ENCODE measurements at places on chromosomes 1 and 21. TPM values are rescaled to one million over a fixed set of nuclear protein-coding genes. Genes with fewer than 3 reads are reported as not detected.

GRCh38 chr1:18957532-18958300 lies 1.2 kb upstream of the IFFO2 start:
- no peak overlapping the region for H3K27ac ChIP-seq
- peaks cover 39% of the 10 kb centered on the region for H3K4me1 ChIP-seq
- peak overlapping the region; percentile 68 for H3K4me3 ChIP-seq
- DNase-seq, result no peak

DNA sequence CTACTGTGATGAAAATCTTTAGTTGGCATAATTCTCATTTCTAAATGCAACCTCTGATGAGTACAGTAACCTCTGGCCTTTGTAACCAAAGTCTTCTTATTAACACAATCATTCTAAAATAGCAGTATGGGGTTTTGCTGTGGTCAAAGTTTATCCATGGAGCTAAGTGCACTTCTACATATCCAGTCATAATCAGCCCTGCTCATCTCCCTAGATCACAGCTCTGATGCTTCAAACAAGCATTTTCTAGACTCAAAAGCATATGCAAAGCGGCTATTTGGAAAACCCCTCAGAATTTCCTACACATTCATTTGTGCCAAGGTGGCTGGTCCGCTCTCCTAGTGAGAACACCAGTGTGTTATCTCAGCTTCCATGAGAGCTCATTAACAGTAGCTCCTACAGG lies 418.6 kb downstream of the MRPL39 start:
- no peak overlapping the region for H3K27ac ChIP-seq
- H3K27me3 ChIP-seq, result no peaks in the 10 kb centered on the region
- no peaks in the 10 kb centered on the region for H3K4me1 ChIP-seq
- DNase-seq, result no peak

GRCh38 chr1:155261493-155261851 lies 688 bp downstream of the SCAMP3 start:
- H3K36me3 ChIP-seq, result peaks cover 42% of the 10 kb centered on the region
- no peaks in the 10 kb centered on the region for H3K27me3 ChIP-seq
- DNase-seq, result no peak
- H3K4me1 ChIP-seq, result peaks cover 22% of the 10 kb centered on the region
- peak overlapping the region; percentile 99 for H3K4me3 ChIP-seq

DNA sequence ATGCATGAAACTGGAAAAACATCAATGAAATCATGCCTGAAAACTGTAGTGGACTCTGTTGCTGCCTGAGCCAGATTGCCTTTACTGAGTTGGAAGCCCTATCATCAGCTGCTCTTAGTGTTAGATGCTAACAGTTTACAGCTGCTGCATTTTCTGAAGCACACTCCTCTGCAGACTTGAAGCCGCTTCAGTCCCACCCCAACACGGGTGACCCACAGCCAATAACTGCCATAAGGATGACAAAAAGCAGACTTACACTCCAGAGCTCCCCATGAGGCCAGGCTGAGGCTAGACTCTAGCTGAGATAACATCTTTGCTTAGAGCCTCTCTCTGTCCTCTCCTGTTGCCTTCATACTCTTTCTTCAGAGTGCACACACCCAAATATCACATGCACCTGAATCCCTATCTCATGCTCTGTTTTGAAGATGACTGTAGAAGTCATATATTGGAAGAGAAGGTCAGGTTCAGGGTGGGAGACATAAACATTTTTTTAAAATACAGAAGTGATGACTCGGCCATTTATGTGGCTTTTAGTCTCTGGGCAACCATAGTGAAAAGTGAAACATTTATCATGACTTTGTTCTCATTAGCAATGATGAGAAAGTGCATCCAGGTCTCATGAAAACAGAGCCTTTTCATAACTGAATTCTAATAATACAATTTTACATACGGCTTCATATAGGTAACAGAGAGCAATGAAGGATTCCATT lies 161.0 kb downstream of the KCNK2 start:
- no peaks in the 10 kb centered on the region for H3K4me1 ChIP-seq
- DNase-seq, result no peak
- H3K4me3 ChIP-seq, result no peak overlapping the region
- H3K27ac ChIP-seq, result no peak overlapping the region

The CELA2B gene
- total RNA-seq, result not detected

- no peak overlapping the region for H3K4me3 ChIP-seq
- DNase-seq, result no peak
- no peaks in the 10 kb centered on the region for H3K4me1 ChIP-seq
Observed at GRCh38 chr1:228960705-228961104, 225.4 kb downstream of the RHOU start.

DNA sequence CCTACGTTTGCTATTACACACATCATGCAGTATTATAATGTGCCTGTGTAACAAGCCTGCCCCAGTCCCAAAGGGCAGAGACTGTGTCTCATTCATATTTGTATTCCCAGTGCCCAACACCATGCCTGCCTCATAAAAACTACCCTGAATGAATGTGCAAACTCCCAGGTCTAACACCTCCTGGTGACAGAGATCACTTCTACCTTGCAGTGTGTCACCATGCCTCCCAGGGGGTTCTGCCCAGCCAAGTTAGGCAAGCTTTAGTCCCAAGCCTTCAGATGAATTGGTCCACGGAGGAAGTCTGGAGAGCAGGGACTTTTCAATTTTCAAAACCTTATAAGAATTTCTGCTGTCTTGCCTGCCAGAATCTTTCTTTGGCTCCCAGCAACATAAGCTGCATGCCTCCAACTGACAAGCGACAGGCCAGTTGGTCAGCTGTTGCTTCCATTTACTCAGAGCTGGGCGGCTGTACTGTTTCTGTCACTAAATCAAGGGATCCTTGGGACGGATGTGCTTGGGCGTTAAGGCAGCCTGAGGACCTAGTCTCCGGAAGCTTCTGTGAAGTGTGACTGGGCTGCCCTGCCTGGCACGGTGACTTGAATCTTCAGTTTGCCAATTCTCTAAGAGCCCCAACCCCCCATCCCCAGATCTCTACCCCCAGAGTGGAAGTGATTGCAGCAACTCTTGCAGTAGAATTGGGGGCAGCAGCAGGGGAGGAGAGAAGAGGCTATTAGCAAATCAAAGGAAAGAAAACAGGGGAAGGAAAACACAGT lies 1.2 kb downstream of the RXRG start:
- H3K27me3 ChIP-seq, result peaks cover 22% of the 10 kb centered on the region
- no peaks in the 10 kb centered on the region for H3K36me3 ChIP-seq
- H3K4me1 ChIP-seq, result peaks cover 10% of the 10 kb centered on the region
- no peak overlapping the region for H3K4me3 ChIP-seq
- no peak for DNase-seq

- no peak overlapping the region for H3K4me3 ChIP-seq
- no peak overlapping the region for H3K27ac ChIP-seq
- H3K27me3 ChIP-seq, result no peaks in the 10 kb centered on the region
- no peaks in the 10 kb centered on the region for H3K4me1 ChIP-seq
Observed at GRCh38 chr1:182181167-182181572, 119.7 kb upstream of the ZNF648 start.

GRCh38 chr1:68473060-68473459 lies 23.3 kb upstream of the RPE65 start:
- no peak overlapping the region for H3K27ac ChIP-seq
- no peaks in the 10 kb centered on the region for H3K36me3 ChIP-seq
- no peaks in the 10 kb centered on the region for H3K4me1 ChIP-seq
- no peaks in the 10 kb centered on the region for H3K27me3 ChIP-seq

DNA sequence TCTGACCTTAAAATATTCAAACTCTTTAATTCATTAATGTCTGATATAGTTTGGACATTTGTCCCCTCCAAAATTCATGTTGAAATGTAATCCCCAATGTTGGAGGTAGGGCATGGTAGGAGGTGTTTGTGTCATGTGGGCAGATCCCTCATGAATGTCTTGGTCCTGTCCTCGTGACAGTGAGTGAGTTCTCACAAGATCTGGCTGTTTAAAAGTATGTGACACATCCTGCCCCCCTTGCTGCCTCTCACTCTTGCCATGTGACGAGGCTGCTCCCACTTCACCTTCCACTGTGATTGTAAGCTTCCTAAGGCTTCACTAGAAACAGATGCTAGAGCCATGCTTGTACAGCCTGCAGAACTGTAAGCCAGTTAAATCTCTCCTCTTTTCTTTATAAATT lies 21.3 kb upstream of the FBXO28 start:
- H3K27me3 ChIP-seq, result no peaks in the 10 kb centered on the region
- no peak overlapping the region for H3K27ac ChIP-seq
- no peak overlapping the region for H3K4me3 ChIP-seq
- no peaks in the 10 kb centered on the region for H3K4me1 ChIP-seq
- no peaks in the 10 kb centered on the region for H3K36me3 ChIP-seq

The AIRE gene
- total RNA-seq, result not detected

- H3K4me1 ChIP-seq, result no peaks in the 10 kb centered on the region
- no peaks in the 10 kb centered on the region for H3K36me3 ChIP-seq
- H3K4me3 ChIP-seq, result no peak overlapping the region
- no peak for DNase-seq
- H3K27me3 ChIP-seq, result no peaks in the 10 kb centered on the region
Observed at GRCh38 chr1:20948101-20948500, 161.0 kb upstream of the HP1BP3 start.

The VWA5B1 gene
- not detected for total RNA-seq

- H3K27me3 ChIP-seq, result no peaks in the 10 kb centered on the region
- H3K27ac ChIP-seq, result no peak overlapping the region
- H3K36me3 ChIP-seq, result no peaks in the 10 kb centered on the region
- DNase-seq, result no peak
- no peak overlapping the region for H3K4me3 ChIP-seq
Observed at GRCh38 chr1:181136738-181137122, 48.2 kb downstream of the IER5 start.

- no peaks in the 10 kb centered on the region for H3K27me3 ChIP-seq
- peaks cover 9% of the 10 kb centered on the region for H3K36me3 ChIP-seq
- peak overlapping the region; percentile 78 for H3K27ac ChIP-seq
- no peak for DNase-seq
- peaks cover 46% of the 10 kb centered on the region for H3K4me1 ChIP-seq
Observed at GRCh38 chr1:151164732-151165280, 896 bp downstream of the LYSMD1 start.

DNA sequence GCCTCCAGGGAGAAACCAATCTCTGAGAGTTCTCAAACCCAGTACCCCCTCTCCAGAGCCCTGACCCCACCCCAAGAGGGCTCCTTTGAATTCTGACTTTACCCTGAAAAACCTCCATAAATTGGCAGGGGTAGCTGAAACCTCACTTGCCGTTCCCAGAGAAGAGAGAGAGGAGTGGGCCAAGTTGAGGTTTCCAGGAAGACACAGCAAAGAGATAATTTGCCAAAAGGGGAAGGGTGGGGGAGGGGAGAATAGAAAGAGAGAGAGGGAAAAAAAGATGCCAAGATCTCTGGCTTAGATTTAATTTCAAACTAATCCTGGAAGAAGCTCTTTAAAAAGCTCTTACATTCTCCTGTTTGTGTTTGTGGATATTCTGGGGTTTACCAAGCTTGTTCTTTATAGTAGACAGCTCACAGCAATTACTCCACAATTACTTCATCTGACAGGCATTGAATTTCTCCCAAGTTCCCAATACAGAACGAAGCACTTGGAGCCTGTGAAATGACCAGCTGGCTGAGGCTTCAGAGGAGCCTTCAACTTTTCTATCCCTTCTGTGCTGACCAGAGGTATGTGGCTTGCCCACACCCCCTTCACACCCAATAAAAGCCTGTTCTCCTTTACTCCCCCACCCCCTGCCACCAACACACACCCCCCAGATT lies 1.1 kb upstream of the GRHL3 start:
- H3K36me3 ChIP-seq, result no peaks in the 10 kb centered on the region
- no peak overlapping the region for H3K27ac ChIP-seq
- peaks cover 27% of the 10 kb centered on the region for H3K27me3 ChIP-seq
- no peak for DNase-seq
- H3K4me3 ChIP-seq, result no peak overlapping the region

DNA sequence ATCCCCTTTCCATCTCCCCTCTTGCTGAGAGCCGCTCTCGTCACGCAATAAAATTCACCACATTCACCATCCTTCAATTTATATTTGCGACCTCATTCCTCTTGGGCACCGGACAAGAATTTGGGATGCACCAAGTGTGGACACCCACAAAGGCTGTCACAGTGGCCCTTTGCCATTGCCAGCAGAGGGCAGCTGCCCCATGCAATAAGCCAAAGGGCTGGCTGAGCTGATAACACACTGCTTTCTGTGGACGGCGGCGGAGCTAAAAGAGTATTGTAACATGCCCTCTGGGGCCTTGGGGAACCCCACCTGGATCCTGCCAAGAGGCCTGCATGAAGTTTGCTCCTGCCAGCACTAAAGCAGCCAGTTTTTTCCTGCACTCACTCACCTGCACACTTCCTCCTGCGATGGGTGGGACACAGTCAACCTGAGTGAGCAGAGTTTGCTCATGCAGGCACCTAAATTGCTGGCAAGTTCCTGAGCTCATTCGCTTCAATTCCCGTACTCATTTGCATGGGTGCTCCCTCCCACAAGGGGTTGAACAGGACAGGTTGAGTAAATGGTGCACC lies 792.3 kb upstream of the ADAMTS5 start:
- H3K4me1 ChIP-seq, result no peaks in the 10 kb centered on the region
- no peak for DNase-seq

DNA sequence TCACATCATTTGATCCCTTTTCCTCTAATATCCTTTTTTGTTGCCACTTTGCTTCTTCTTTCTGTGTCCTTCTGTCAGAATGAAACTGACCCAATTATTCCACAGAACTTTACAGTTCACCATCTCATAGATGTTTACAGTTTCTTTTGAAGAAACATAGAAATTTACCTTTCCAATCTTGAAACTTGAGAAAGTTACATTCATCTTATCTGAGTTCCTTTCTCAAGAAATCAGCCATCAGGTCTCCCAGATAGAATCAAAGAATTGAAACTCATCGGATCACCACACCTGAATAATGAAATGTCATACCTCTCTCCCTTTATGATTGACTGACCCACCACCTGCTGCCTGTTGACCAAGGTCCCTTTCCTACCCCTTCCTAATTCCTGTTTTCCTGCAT lies 23.7 kb downstream of the CBR1 start:
- H3K27ac ChIP-seq, result no peak overlapping the region
- no peak for DNase-seq
- H3K36me3 ChIP-seq, result no peaks in the 10 kb centered on the region
- no peaks in the 10 kb centered on the region for H3K27me3 ChIP-seq

DNA sequence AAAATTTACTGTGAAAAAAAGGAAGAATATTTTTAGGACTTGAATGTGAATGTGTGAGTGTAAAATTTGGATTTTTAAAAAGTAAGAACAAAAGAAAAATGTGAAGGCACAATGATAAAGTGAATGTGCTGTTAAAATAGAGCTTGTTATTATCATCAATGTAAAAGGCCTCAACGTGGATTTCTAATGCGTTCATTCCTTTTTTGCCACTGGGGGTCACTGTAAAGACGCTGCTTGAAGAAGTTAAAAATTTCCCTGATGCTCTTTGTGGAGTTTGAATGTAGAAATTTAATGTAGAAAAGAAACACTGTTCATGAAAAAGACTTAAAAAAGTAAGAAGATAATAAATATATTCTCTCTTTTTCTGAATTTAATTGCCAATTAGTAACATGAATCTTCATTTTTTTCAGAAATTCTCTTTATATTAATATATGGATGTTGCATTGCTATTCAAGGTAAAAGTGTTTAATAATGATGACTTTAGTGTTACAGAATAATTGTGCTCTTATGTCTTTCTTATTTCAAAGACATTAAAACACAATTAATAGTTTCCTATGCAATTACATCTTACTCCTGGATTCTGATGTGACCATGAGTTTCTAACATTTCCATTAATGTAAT lies 161.5 kb downstream of the DNM3 start:
- H3K4me1 ChIP-seq, result no peaks in the 10 kb centered on the region
- H3K27me3 ChIP-seq, result no peaks in the 10 kb centered on the region
- no peaks in the 10 kb centered on the region for H3K36me3 ChIP-seq
- DNase-seq, result no peak
